ENCODE measurements at places on chromosomes 4 and X.
A peak's percentile ranks its signal among the peaks of the same experiment; 100 is the strongest.

DNA sequence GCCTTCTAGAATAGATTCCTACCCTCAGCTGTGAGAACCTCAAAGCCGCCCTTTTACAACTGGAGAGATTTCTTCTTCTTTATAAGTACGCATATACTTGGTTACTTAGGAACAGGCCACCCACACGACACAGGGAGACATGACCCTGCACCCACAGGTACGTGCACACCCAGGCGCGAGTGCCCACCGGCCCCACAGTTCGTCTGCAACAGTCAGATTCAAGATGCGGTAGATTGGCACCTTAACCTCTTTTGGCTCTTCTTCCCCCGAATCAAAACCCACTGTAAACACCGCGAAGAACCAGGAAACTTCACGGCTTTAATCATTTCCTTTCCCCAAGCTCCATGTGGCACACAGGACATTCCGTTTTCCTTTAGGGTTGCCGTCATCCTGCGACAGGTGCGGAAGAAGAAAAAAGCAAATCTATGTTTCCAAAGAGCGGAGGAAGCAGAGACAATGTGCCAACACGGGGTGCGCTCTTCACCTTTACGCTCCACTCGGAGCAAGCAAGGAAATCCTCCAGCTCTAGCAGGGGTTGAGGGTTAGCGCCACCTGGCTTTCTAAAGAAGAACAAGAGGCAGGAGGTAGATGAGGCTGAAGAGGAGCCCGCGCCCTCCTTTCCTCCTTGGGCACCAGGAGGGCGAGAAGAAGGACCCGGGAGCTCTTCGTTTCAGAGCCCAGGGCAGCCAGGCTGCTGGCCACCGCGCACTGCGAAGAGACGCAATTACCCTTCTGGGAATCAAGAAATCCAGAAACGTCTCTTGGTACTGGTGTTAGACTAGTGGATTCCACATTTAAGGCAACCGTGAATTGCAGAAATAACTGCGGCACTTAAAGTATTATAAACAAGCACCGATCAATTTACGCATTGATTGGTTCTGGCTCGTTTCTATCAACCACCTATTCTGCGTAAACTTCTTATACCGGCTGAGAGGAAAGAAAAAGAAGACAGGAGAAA is 35.7 kb downstream of the HAND2 start:
- DNase-seq, result peak; percentile 43

GRCh38 chr4:173009129-173009823 is 159.3 kb upstream of the GALNT7 start:
- no peak for DNase-seq

- DNase-seq, result no peak
Observed at GRCh38 chr4:78684325-78685079, 91.6 kb upstream of the BMP2K start.

DNA sequence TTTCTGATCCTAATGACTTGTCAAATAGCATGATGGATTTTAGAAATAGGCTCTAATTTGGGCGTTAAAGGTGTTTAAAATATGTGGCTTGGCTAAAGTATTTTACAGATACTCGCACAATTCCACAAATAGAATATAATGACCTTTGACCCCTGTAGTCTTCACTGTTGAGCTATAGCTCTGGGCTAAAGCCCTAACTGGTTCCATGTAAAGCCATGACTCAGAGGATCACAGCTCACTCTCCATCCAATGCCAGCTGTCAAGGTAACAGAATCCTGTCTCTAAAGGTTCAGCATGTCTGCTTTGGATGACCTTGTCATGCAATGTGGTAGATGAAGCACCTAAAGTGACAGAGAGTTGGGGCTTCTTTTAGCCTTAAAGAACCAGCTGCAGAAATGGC is 42.5 kb downstream of the TLR10 start:
- DNase-seq, result no peak

DNA sequence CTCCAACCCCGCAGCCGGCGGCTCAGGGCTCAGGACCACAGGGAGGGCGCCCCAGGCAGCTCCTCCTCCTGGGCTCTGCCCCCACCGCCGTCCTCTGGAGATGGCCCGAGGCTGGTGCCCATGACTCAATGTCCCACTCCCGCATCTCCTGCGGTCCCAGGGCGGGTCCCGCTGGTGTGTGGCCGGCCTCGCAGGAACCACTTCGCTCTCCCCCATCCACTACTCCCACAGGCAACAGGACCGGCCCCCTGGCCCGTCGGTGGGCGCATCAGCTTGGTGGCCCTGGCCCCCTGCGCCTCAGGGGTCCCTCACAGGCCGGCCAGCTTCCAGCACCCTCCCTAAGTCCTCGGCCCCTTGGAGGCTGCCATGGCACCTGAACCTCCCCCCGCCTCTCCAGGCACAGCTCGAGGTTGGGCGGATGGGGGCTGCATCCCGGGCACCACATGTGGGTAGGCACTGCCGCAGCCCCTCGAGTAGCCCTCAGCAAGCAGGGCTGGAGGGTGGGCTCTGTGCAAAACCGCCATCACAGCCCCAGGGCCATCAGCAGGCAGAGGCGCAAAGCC is 22.8 kb upstream of the SPON2 start:
- no peak for DNase-seq

DNA sequence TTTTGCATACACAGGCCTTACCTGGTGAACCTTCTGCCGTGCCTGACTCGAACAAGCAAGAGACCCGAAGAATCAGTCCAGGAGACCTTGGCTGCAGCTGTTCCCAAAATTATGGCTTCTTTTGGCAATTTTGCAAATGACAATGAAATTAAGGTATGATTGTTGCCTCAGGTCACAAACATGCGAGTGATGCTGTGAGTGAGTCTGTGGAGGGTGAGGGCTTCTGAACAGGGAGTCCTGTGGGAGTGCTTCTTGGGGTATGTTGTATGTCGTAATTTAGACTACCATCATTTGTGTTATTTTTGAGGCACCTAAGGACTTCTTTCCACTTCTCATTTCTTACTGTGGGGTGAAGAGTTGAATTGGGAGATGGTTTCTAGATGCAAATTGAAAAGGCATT is 32.8 kb downstream of the HTT start:
- no peak for DNase-seq
